ENCODE measurements at places on chromosomes 13 and 19.

- no peak for DNase-seq
Observed at GRCh38 chr13:111187960-111188541, 72.9 kb downstream of the ARHGEF7 start.

- no peak for DNase-seq
Observed at GRCh38 chr19:10936661-10937084, 8.1 kb downstream of the TIMM29 start.

DNA sequence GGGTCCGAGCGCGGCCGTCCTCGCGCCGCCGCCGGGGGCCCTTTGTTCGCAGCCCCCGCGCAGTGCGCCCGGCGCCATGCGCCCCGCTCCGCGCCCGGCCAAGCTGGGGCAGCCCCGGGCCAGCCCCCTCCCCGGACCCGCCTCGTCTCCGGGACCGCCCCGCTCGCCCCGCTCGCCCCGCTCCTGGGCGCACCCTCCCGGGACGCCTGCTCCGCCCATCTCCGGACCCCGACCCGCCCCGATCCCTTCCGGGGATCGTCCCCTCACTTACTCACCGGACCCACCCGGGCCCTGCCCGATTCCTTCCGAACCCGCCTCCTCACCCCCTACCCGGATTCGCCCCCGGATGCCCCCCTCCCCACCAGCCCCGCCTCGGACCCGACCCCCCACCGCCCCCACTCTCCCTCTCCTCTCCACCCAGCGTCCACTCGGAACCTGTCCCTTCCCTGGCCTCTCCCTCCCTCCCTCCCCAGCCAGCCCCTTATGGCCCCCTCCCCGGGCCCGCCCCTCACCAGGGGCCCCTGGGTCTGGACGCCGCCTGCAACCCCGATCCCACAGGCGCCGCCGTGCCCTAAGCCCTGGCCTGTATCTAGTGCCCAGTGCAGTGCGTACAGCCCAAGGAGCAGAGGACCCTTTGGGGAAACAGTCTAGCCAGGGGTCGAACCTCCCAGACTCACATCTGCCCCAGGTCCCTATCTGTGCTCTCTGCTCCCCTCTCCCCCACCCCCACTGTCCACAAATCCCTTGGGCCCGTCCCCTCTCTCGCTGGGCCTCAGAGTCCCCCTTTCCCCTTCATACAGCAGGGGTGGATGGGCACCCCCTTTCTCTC lies at the start of gene CPAMD8:
Gene CPAMD8 (minus strand): TSS at position 105 of the 829 bp plus-strand sequence. CDS start 168 bp downstream, outside the sequence.
- DNase-seq, result no peak

DNA sequence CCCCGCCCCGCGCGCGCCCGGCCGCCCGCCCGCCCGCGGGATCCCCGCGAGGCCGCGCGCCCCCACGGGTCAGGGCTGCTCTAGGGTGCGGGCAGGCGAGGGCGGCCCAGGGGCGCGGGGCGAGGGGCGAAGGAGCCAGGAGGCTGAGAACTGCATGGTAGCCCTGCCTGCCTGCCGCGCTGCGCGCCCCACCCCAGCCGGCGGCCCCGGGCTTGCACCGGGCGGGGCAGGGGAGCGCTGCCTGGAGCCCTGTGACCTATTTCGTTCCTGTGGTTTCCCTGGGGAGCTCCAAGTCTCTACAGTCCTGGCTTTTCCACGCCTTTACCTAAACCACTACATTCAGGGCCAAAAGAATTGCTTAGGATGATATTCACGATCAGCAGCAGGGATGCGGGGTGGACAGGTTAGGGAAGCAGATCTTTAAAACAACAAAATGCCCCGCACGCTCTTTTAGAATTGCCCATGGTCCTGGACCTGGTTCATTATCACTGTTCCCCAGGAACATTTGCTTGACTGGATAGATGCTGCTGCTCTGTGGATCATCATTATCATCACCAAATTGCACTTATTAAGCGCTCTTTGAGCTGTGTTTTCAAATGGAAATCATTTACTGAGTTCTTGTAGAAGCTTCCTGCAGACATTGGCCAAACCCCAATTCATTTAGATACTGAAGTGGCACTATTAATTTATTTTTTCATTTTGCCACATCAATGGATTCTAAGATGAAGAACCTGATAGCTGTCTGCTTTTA lies 421 bp upstream of the GPR12 start:
- DNase-seq, result no peak

DNA sequence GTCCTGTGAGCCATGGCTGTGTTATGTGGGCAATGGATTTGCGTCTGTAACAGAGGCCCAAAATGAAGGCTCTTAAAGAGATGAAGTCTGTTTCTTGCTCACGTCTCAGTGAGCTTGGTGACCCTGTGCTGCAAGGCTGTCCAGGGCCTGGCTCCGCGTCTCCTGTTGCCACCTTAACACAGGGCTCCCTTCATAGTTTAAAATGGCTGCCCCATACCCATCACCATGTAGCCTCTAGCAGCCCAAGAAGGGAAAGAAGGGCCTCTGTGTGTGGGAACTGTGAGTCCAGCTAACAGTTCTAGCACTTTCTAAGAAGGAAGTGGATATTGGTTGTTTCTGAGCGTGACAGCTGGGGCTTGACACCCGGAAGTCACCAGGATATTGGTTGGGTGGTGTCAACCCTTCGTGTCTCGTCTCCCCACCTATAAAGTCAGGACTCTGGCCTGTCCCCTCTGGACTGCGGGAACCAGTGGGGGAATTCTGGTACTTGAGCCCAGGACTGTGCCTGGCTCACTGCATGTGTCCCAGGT lies 20.9 kb downstream of the TMED1 start:
- no peak for DNase-seq

All from activated T-helper 1 cell treated with Interleukin-2 at 50 U/mL for 16 hours (primary cell).